ENCODE measurements at places on chromosomes 7 and 10.

- DNase-seq, result no peak
Observed at GRCh38 chr10:113078282-113078907, 128.3 kb downstream of the TCF7L2 start.

- DNase-seq, result no peak
Observed at GRCh38 chr7:67878808-67879207, 882.2 kb downstream of the TYW1 start.

GRCh38 chr7:14598978-14599377 lies 303.6 kb downstream of the DGKB start:
- no peak for DNase-seq

DNA sequence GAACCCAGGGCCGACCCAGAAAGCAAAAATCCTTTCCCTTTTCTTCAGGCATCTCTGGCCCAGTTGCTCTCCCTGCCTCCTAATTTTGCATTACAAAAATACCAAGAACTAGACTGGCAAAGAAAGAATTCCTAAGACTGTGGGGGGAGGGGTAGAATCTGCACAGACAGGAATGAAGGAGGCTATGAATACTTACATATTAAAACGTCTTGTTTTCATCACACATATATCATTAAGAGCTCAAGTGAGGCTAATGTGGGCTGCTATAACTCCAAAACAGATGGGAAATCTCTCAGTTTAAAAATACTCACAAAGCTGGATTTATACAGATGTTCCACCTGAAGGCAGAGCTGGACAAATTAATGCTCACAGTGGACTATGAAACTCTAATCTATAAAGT lies 29.2 kb upstream of the MKX start:
- DNase-seq, result no peak

- peak; percentile 89 for DNase-seq
Observed at GRCh38 chr7:76358481-76359110, at the start of gene YWHAG. Gene YWHAG, minus strand, starts transcription at chr7:76358991. Its CDS starts 183 bp downstream, at chr7:76358808.

GRCh38 chr10:61778137-61778536 lies 115.4 kb downstream of the CABCOCO1 start:
- no peak for DNase-seq

DNA sequence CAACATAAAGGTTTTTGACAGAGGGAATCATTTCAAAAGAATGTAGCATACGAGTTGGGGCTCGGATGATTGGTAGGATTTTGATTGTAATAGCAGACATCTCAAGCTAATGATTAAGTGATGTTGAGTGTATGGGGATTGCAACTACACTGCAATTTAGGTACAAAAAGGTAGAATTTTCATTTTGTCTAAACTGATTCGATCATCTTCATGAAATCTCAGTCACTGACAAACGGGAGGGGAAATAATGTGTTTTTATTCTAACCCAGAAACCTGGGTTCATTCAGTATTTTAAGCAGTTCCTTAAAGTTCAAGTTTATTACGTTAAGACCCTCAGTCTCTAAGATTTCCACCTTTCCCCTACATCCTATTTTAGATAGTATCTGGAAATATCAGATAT lies 3.9 kb upstream of the PHYHIPL start:
- no peak for DNase-seq

GRCh38 chr7:74294191-74294998 lies 5.2 kb downstream of the CLIP2 start:
- no peak for DNase-seq

DNA sequence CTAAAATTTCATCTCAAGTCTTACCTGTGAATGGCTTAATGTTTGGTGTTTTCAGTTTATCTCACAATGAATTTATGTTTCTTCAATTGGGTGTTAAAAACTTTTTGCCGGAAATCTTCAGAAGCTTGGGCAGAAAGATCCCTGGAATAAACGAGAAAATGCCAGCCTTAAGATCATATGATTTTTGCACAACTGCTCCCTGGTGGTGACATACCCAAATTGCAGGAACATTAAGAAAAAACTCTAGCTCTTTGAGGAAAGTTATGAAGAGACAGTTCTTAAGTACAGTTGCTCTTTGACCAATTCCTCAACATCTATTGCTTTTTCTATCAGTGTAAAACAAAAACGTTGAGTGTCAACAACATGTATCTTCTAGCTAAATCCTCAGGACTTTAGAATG lies 48.2 kb upstream of the CREB5 start:
- DNase-seq, result no peak

GRCh38 chr7:103296901-103297836 lies at the start of gene PMPCB:
Gene PMPCB, plus strand, starts transcription at chr7:103297435. Its CDS starts 25 bp downstream, at chr7:103297460.
- peak; percentile 94 for DNase-seq

DNA sequence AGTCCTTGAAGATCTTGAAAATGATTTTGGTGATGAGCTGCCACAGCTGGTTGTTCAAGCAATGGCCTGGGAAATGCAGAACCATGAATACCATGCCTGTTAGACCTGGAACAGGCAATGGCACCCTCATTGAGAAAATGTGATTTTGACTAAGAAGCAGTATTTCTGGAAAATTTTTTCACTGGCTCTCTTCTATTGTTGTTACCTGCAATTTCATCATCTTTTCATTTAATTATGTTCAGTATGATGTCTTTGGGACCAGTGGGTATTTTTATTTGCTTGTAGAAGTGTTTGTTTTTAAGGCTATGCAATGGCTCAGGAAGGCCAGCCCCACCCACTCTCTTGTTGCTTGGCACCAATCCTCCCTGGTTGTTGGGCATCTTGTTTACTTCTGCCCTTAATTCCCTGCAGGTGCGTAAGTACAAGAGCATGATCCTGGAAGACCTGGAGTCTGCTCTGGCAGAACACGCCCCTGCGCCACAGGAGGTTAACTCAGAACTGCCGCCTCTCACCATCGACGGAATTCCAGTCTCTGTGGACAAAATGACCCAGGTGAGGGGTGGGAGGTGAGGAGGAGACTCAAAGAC lies 78.6 kb downstream of the NRF1 start:
- DNase-seq, result peak; percentile 36

Measured in NCI-H2081 (cell line).